Activated CD4-positive, alpha-beta T cell treated with anti-CD3 and anti-CD28 coated beads for 24 hours (primary cell): ENCODE measurements at places on chromosomes 12 and 14.

- DNase-seq: no peak
Measured at GRCh38 chr14:51188566-51189185, 51.4 kb upstream of the TMX1 start.

- no peak for DNase-seq
Measured at GRCh38 chr12:28543021-28543890, 353.0 kb downstream of the CCDC91 start.

GRCh38 chr14:21056520-21057163 is 980 bp upstream of the RNASE8 start:
- no peak for DNase-seq

DNA sequence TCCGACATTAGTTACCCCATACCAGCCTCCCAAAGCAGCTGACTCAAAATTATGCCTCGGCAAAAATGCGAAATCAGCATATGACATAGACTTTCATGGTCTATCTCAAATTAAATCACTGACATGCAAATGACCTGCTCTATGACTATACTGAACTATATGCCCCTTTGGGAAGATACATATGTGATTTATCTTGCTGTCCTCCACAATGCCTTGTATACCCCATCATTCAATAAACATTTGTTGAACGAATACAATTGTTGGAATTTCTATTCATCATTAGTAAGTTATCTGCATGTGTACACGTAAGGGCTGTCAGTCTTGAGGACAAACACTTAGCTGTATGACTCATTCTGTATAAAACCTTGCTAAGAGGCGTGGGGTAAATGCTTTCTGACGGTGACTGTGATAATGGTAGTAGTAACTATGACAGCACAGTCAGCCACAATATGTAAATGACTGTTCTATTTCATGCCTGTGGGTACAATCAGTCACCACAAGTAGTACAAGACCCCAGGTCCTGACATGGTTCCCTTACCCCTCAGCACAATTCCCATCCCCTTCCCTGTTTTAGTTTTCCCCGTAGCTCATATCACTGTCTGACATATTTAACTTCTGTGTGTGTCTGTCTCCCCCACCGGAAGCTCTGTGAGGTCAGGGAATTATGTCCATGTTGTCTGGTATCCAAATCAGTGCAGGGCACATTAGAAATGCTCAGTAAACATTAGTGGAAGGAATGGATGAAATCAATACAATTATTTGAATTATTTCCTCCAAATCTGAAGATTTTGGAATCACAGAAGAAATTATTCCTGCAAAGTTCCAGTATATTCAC is 42.8 kb downstream of the STXBP6 start:
- DNase-seq: no peak

DNA sequence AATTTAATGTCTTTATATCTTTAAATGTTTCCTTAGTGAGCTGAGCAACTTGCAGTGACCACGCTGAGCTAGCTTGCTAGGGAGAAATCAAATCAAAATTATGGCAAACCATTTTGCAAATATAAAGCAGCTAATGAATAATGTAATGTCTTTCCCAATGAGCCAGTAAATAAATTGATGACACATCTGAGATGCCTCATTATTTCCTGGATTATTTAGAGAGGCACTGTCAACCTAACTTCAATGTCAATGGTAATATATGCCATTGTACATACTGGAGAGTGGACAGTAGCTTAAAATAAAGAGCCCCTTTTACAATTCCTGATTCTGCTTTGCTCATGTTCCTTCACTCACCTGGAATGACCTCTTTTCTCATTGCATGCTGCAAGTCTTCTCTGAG is 182.6 kb downstream of the PHLDA1 start:
- DNase-seq: no peak

DNA sequence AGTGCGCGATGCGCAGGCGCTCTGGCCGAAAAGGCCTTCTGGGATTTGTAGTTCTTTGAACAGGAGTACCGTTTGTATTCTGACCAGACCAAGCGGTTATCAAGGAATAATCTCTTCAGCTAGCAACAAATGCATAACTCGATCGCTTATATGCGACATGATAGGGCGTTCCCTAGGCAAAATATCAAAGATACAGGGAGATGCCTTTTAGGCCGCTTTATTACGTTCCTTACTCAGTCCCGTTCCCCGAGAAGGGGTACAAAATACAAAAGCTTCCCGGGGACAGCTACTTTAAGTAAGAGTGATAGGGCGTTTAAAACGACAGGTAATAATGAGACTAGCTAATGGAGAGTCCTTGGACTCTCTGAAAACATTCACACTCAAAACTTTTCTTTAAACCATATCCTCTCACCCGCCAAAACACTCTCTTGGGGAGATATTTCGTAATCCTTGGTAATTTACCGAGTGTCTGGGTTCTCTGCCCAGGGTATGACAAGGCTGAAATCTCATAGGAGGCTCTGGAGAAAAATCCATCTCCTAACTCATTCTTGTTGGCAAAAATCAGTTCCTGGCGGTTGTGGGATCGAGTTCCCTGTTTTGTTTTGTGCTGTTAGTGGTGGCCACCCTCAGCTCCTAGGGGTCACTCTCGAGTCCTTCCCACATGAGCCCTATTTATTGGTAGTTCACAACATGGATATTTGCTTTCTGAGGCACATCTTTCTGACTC is 412 bp upstream of the SNW1 start:
- no peak for DNase-seq

GRCh38 chr14:50055461-50056228 is 60.7 kb downstream of the VCPKMT start:
- DNase-seq: no peak

DNA sequence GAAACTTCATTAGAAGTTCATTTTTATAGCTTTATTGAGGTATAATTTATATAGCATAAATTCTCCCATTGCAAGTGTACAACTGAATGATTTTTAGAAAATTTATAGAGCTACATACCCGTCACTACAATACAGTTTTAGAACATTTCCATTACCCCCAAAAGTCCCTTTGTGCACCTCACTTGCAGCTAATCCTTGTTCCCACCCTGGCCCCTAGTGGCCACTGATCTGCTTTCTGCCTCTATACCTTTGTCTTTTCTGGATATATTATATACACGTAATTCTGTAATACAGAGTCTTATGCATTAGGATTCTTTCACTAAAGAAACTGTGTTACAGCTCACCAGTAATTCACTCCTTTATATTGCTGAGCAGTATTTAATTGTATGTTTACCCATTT is 145.1 kb upstream of the DIO2 start:
- no peak for DNase-seq

GRCh38 chr14:32559590-32559989 is 230.5 kb downstream of the AKAP6 start:
- no peak for DNase-seq

- DNase-seq: no peak
Measured at GRCh38 chr12:4293299-4293965, 19.9 kb downstream of the CCND2 start.

- DNase-seq: no peak
Measured at GRCh38 chr12:77401770-77402081, 336.4 kb upstream of the E2F7 start.

DNA sequence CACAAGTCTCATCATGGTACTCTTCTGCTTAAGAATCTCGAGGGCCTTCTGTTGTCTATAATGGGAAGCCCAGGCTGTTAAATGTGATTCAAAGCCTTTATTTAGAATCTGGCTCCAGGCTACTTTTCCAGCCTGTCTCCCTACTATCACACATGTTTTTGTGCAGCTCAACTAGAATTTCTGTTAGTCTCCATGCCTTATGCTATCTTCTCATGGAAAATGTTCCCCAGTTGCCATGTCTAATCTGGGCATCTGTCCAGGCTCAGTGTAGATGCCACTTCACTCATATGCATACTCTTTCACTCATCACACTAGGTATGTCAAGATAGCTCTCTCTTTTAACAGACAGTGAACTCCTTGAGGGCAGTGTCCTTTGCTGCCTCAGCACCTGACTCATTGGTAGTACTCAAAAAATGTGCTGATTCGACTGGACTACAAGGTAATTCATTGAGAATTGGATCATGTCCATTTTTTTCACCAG is 145.3 kb downstream of the TTLL5 start:
- DNase-seq: no peak

- no peak for DNase-seq
Measured at GRCh38 chr14:35161231-35161630, 38.9 kb downstream of the PRORP start.

- no peak for DNase-seq
Measured at GRCh38 chr12:122158700-122159285, 15.2 kb downstream of the IL31 start.

DNA sequence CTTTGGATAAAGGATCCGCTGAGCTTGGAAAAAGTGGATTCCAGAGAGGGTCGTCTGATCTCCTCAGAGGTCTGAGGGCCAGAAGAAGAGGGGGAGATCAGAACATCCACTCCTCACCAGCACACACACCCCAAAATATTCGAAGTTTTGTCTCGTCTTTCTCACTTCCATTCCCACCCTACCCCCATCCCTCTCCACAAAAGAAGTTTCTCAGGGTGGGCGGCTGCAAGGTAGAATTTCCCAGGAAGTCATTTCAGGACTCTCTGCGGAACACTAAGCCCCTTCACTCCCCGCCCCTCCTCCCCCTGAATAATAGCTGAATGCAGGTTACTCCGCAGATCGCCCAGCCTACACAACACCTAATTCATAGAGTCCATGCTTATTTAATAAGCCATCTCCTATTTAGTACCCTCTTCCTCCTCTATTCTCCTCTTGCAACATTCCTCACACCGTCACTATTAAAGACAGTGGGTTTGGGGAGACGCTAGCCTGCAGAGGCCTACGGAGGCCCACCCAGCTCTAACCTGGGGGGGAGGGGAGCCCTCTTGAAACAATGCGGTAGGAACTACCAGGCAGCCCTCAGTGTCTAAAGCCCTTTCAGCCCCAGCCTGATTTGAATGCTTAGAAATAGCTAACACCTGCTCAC is 649 bp upstream of the SALL2 start:
- no peak for DNase-seq

GRCh38 chr14:74176400-74176793 is 62.9 kb upstream of the VSX2 start:
- DNase-seq: no peak

DNA sequence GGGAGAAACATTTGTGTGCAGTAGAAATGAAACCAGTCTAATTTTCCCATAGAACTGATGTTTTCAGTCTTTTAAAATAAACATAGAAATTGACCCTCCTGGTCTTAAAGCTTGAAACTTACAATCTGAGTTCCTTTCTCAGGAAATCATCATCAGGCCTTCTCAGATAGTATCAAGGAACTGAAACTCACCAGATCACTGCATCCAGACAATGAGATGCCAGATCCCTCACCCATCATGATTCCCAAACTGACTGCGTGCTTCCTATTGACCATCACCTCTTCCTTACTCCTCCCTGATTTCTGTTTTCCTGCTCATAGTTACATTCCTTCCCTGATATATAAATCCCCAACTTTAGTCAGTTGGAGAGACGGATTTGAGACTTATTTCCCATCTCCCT is 195.0 kb upstream of the AMIGO2 start:
- no peak for DNase-seq

GRCh38 chr12:131009595-131010395 is 56.1 kb downstream of the ADGRD1 start:
- DNase-seq: no peak

- DNase-seq: no peak
Measured at GRCh38 chr12:66060163-66060907, 70.2 kb downstream of the LLPH start.

GRCh38 chr14:39322807-39323206 is 89.1 kb downstream of the MIA2 start:
- no peak for DNase-seq

DNA sequence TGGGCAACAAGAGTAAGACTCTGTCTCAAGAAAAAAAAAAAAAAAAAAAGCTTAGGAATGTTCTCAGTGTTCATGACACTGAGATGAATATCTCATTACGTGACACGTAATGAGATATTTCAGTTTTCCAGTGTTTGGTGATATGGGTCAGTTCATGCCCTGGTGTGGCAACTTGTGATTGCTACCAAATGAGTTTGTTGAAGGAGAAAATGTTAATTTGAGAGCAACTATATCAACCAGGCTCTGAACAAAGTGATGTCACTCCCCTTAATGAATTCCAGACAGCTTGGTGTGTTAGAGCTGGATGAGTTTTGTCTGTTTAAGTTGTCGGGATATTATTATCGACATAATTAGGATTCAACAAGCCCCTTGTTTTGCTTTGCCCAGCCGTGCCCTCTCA is 211.7 kb downstream of the DPF3 start:
- no peak for DNase-seq

DNA sequence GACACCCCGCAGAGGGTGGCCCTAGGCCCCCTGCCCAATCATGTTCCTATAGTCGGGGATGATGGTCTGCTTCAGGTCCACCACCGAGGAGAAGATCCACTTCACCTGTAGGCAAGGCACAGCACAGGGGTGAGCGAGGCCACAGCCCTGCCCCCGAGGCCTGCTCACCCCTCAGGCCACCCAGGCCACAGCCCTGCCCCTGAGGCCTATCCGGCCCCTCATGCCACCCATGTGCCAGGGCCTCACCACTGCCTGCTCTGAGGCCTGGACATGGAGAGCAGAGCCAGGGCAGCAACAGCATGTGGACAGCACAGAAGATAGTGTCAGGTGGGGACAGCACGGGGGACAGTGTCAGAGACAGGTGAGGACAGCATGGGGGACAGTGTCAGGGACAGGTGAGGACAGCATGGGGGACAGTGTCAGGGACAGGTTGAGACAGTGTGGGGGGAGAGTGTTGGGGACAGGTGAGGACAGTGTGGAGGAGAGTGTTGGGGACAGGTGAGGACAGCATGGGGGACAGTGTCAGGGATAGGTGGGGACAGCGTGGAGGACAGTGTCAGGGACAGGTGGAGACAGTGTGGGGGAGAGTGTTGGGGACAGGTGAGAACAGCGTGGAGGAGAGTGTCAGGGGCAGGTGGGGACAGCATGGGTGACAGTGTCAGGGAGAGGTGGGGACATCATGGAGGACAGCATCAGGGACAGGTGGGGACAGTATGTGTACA is 239.7 kb downstream of the TMEM121 start:
- DNase-seq: no peak

DNA sequence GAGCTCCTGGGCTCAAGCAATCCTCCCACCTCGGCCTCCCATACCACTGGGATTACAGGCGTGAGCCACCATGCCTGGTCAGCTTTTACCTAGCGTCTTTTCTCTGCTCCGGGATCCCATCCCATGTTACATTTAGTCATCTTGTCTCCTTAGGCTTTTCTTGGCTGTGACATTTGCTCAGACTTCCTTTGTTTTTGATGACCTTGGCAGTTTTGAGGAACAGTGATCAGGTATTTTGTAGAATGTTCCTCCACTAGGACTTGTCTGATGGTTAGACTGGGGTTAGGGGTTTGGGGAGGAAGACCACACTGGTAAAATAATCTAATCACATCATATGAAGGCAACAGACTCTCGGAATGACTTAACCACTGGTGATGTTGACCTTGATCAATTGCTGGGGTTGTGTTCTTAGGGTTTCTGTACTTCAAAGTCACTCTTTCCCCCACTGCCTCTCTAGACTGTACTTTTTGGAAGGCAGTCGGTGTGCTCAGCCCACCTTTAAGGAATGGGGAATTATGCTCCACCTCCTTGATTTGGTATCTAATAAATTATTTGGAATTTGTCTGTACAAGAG is 48.4 kb downstream of the RIN3 start:
- DNase-seq: no peak

GRCh38 chr12:117660896-117661295 is 299.5 kb upstream of the NOS1 start:
- DNase-seq: no peak
